ENCODE measurements at places on chromosomes 13 and 19.

GRCh38 chr13:63305641-63306133 lies 1890.0 kb upstream of the PCDH20 start:
- no peak for DNase-seq

- no peak for DNase-seq
These were observed 6.6 kb downstream of the ATG4D start for GRCh38 chr19:10550336-10550735.

- DNase-seq: no peak
These were observed 72.3 kb upstream of the POMP start for GRCh38 chr13:28586439-28587173.

DNA sequence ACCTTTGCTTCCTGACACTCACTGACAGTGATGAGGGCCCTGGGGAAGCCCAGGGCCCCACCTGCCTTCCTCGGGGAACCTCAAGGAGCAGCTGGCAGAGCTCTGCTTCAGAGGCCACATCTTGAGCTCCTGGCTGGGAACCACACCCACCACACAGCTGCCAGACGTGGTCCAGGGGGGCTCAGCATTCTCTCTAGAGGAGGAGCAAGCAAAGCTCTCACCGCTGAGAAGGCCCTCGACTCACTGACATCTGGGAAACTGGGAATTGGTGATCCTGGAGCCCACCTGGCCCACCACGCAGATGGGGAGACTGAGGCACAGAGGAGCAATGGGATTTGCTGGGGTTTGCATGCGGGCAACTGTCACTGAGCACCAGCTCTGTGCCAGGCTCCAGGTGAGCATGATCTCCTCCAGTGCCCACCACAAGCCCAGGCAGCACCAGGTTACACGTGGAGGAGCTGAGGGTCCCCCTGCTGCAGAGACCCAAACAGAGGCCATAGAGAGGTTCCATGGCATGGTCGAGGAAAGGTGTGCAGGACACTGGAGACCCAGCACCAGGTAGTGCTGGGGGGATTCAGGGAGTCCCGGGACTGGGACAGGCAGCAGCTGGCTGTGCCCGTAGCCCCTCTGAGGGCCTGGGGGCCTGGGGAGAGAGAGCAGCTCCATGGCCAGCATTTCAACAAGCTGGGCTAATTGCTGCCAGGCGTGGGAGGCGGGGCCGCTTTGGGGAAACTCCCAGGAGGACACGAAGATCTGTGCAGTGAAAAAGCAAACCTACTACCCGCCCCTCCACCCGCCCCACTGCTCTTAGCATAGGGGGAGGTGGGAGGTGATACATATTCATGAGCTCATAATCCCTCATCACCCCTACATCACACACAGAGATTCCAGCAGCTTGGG lies 33.4 kb downstream of the PEPD start:
- no peak for DNase-seq

GRCh38 chr13:58181111-58181510 lies 549.6 kb downstream of the PCDH17 start:
- DNase-seq: no peak

GRCh38 chr13:84279166-84279565 lies 396.9 kb upstream of the SLITRK1 start:
- DNase-seq: no peak

- DNase-seq: no peak
These were observed 68.6 kb downstream of the FOXO1 start for GRCh38 chr13:40597735-40598365.

GRCh38 chr19:47228168-47228936 lies 2.6 kb downstream of the BBC3 start:
- no peak for DNase-seq

- DNase-seq: no peak
These were observed at the start of gene TGFBR3L for GRCh38 chr19:7914598-7915045. Gene TGFBR3L (plus strand): TSS chr19:7914830.

DNA sequence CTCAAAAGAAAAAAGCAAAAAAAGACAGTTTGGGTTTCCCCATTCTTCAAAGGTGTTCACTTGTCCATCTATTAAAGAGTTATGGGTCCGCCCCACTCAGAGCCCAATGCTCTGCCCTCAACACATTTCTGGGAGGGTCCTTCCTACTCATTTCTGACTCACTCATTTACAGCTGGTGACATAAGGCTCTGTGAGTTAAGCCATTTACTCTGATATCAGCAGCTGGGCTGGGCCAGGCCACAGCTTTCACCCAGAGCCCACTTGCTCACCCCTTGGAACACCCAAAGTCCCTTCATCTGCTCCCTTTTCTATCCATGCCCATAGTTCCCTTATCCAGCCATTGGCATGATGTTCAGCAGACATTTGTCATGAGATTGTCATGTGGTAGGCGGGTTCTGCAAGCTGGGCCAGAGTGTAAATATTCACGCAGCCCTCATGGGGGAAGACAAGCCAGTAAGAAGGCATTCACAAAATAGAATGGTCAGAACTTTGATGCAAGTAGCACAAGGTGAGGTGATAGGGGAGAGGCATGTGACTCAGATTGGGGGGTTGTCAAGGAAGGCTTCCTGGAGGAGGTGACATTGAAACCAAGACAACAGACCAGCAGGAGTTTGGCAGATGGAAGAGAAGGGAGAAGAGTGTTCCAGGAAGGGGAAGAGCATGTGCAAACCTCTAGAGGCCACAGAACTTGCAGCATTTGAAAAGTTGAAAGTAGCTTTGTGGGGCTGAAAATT lies 5.9 kb downstream of the MAST1 start:
- DNase-seq: no peak

Data from NCI-H1417 treated with DMSO at 0.1 percent for 48 hours (cell line).